ENCODE measurements at places on chromosomes 7 and 10. TPM values are rescaled to one million over a fixed set of nuclear protein-coding genes. Genes with fewer than 3 reads are reported as not detected.

- no peak overlapping the region for H3K4me3 ChIP-seq
- DNase-seq, result no peak
- no peaks in the 10 kb centered on the region for H3K27me3 ChIP-seq
Observed at GRCh38 chr7:96414931-96415292, 93.0 kb upstream of the SLC25A13 start.

PRRT4 gene
- 2.2 TPM for total RNA-seq

GRCh38 chr7:74009719-74010118 is 18.3 kb upstream of the ELN start:
- H3K27ac ChIP-seq, result peak overlapping the region; percentile 95
- no peak overlapping the region for H3K4me3 ChIP-seq

FKBP6 gene
- not detected for total RNA-seq

DDC gene
- 0.85 TPM for total RNA-seq

GRCh38 chr7:16295558-16295957 is 125.8 kb downstream of the CRPPA start:
- H3K27me3 ChIP-seq, result no peaks in the 10 kb centered on the region
- no peak overlapping the region for H3K4me3 ChIP-seq
- no peaks in the 10 kb centered on the region for H3K4me1 ChIP-seq
- no peak for DNase-seq

- H3K27ac ChIP-seq, result peak overlapping the region; percentile 99
- H3K4me3 ChIP-seq, result peak overlapping the region; percentile 97
- peaks cover 8% of the 10 kb centered on the region for H3K36me3 ChIP-seq
Observed at GRCh38 chr10:30435073-30435422, 1.1 kb downstream of the MAP3K8 start.

VTI1A gene
- total RNA-seq, result 71.6 TPM

DNA sequence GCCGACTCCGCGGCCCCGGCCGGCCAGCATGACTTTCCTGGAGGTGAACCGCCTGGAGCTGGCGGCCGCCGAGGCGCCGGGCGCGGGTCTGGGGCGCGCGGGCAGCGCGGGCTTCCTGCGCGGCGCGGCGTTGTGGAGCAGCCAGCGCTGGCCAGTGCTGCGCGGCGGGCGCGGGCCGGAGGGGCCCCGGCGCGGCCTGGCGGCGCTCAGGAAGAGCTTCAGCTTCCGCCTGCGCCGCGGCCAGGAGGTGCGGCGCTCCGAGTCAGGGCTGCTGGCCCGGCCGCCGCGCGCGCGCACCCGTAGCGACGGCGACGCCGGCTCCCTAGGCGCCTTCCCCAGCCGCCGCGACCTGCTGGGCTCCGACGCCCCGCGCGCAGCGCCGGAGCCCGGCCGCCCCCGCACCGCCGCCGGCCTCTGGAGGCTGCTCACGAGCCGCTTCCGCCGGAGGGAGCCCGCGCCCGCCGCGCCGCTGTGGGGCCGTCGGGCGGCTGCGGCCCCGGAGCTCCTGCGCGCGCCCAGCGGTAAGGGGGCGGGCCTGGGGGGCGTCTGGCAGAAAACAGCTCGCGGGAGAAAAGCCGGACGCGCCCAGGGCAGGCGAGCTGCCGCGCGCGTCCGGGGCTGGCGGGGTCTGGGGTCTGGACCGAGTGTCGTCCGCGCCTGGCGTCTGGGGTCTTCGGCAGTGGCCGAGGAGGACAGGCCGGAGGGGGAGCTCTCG is 29.0 kb downstream of the AGAP3 start:
- H3K4me3 ChIP-seq, result no peak overlapping the region
- H3K27ac ChIP-seq, result no peak overlapping the region
- no peaks in the 10 kb centered on the region for H3K4me1 ChIP-seq
- no peak for DNase-seq

GRCh38 chr7:617614-618538 is 98.2 kb upstream of the PDGFA start:
- no peaks in the 10 kb centered on the region for H3K36me3 ChIP-seq
- DNase-seq, result no peak
- H3K4me1 ChIP-seq, result no peaks in the 10 kb centered on the region
- no peak overlapping the region for H3K4me3 ChIP-seq
- H3K27ac ChIP-seq, result no peak overlapping the region
- no peaks in the 10 kb centered on the region for H3K27me3 ChIP-seq

DNA sequence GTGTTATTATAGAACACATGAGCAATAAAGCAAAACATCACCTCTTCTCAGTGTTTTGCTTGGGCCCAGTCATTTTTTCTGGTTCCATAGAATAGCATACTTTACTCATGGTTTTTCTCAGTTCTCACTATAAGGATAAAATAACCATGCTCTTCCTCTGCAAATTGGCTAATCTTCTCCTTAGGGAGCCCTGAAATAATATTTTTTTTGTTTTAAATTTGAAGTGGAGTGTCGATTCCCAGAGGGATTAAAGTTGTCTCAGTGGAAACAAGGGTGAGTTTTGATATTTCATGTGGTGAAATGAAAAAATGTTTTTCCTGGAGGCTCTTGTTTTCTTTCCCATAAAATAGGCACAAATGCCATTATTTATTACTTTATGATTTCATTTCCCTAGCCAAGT is 127.3 kb downstream of the NOC3L start:
- no peak overlapping the region for H3K27ac ChIP-seq
- H3K4me1 ChIP-seq, result peaks cover 11% of the 10 kb centered on the region
- no peak overlapping the region for H3K4me3 ChIP-seq
- no peak for DNase-seq
- H3K27me3 ChIP-seq, result no peaks in the 10 kb centered on the region

- H3K27ac ChIP-seq, result no peak overlapping the region
- H3K4me1 ChIP-seq, result no peaks in the 10 kb centered on the region
- DNase-seq, result no peak
Observed at GRCh38 chr10:122636953-122637352, 62.7 kb downstream of the C10orf120 start.

PAPOLB gene
- total RNA-seq, result 0.68 TPM

DNA sequence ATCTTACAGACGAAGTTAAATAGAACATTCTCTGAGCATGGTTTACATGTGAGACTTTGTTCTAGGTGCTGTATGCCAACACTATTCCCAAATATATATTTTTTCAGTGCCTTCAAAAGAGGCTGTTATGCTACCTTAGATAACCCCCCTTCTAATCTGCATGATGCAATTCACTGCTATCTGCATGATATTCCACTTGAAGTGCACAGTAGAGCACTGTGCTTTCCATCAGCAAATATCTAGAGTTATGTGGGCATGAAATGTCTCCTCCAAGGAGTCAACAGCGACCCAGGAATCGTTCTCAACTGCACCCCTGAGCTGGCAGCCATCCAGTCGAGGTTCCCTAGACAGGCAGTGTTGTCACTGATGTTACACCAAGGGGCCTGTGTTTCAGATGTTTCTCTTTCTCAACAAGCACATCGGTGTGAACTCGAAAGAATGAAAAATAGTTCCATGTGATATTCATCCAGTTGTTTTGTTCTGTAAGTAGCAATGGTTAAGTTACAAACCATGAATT is 88.3 kb downstream of the PDE1C start:
- H3K4me3 ChIP-seq, result no peak overlapping the region
- H3K27ac ChIP-seq, result no peak overlapping the region
- DNase-seq, result no peak

DNA sequence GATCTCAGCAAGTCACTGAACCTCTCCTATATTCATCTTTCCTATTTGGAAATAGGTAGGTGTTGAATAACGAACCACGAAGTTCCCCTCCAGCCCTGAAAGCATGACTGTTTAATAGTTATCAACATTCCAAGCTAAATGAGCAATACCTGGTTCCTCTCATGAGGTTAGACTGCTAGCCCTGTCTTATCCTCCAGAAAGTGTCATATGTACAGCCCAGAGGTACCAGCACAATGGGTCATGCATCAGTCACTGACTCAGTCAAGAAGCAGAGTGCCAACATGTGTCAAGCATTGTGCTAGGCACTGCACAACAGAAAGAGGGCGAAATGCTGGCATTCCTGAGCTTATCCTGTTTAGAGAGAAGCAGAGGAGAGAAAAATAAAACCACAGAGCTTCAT is 70.0 kb downstream of the AMPH start:
- H3K27me3 ChIP-seq, result no peaks in the 10 kb centered on the region
- no peaks in the 10 kb centered on the region for H3K36me3 ChIP-seq
- no peak overlapping the region for H3K27ac ChIP-seq
- H3K4me1 ChIP-seq, result no peaks in the 10 kb centered on the region

GRCh38 chr7:127536394-127536691 is 49.1 kb downstream of the GCC1 start:
- H3K4me3 ChIP-seq, result no peak overlapping the region
- no peaks in the 10 kb centered on the region for H3K27me3 ChIP-seq
- H3K27ac ChIP-seq, result no peak overlapping the region

- no peaks in the 10 kb centered on the region for H3K4me1 ChIP-seq
- H3K27ac ChIP-seq, result no peak overlapping the region
- H3K36me3 ChIP-seq, result no peaks in the 10 kb centered on the region
- H3K27me3 ChIP-seq, result no peaks in the 10 kb centered on the region
- H3K4me3 ChIP-seq, result no peak overlapping the region
Observed at GRCh38 chr10:108204528-108205305, 1040.2 kb upstream of the SORCS1 start.

All from thoracic aorta (tissue), 2 donors.